ENCODE measurements at places on chromosomes 3 and 15. TPM values are rescaled to one million over a fixed set of nuclear protein-coding genes. Genes with fewer than 3 reads are reported as not detected.

Gene LRIG1
- 12.5 TPM for total RNA-seq

Gene CA12
- total RNA-seq, result 0.11 TPM

Gene THPO
- total RNA-seq, result not detected

Gene NR1I2
- 0.90 TPM for total RNA-seq

Gene PLOD2
- 0.21 TPM for total RNA-seq

Gene CD96
- 0.45 TPM for total RNA-seq

Gene SLC2A2
- 0.19 TPM for total RNA-seq

Gene PLSCR2
- total RNA-seq, result not detected

Gene MYH15
- 0.13 TPM for total RNA-seq

Gene FBN1
- 12.6 TPM for total RNA-seq

Gene RTP1
- total RNA-seq, result not detected

Gene GOLGA6A
- not detected for total RNA-seq

Gene SCAANT1
- total RNA-seq, result 1.7 TPM

Gene ITIH3
- total RNA-seq, result 0.15 TPM

Gene LRRC15
- total RNA-seq, result not detected

Gene LRRN1
- total RNA-seq, result not detected

Gene IL16
- 52.1 TPM for total RNA-seq

Gene GOLGA8S
- total RNA-seq, result not detected

Gene VIPR1
- 0.29 TPM for total RNA-seq
